AG08396 (cell line): ENCODE measurements at places on chromosomes 2 and 18.

- peak; percentile 8 for DNase-seq
Measured at GRCh38 chr2:14903709-14904374, 271.3 kb downstream of the LRATD1 start.

DNA sequence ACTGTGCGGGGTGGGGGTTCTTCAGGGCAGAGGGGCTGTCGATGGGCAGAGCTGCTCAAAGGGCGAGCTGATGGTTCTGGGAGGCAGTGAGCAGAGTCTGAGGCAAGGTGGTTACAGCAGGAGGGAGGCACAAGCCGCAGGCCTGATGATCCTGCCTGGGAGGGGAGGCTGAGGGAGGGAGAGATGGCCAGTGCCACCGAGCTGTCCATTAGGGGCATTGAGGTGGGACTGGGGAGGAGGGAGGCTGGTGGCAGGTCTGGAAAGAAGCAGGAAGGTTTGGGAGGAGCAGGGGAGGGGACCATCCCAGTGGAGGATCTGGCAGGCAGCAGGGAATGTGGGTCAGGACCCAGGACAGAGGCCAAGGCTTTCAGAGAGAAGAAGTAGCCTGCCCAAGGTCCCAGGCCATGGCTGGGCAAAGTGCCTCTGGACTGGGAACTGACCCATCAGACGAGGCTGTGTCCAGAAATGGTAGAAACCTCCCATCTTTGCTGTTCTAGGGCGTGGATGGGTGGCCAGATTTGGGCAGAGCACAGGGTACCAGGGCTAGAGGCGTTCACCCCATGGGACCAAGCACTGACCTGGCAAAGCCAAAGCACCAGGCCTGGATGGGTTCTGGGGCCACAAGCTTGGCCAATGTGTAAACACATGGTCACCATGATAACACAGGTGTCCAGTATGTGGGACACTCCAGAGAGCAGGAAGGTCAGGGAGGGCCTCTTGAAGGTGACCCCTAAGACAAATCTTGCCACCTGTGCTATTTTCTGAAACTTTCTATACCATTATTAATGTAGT, 55.5 kb downstream of the INHBB start:
- no peak for DNase-seq

DNA sequence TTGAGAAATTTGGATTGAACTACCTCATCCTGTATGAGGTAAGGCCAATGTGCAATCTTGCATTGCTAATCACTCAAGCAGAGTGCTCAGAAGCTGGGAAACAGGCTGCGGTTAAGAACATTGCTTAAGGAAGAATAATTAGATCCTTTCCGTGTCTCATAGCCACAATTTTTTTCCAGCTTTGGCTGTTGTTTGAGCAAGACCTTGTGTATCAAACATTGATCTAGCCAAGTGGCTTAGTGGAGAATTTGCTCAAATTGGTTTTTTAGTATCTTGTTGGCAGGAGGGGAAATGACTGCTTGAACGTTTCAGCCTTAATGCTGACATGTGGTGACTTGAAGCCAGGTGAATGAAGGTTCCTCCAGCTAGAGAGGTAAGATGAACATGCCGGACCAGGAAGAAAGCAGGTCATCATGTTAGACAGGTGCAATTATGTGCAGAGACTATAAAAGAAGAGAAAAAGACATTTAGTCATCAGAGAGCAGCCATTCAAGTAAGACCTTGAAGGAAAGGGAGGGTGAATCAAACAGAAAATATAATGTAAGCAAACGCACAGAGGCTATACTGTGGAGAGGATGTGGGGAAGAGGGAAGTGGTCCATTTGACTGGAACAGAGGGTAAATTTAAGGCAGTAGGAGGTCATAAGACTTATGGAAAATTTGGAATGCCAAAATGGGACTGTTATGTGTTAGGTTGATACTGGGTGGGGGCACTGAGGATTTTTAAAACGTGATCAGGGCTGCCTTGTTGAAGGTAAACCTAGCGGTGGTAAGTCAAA, 98.9 kb upstream of the CYP1B1 start:
- DNase-seq = peak; percentile 43

GRCh38 chr2:40439473-40439872, 12.4 kb downstream of the SLC8A1 start:
- DNase-seq = no peak

GRCh38 chr2:69375494-69376353, 11.3 kb downstream of the GFPT1 start:
- no peak for DNase-seq

DNA sequence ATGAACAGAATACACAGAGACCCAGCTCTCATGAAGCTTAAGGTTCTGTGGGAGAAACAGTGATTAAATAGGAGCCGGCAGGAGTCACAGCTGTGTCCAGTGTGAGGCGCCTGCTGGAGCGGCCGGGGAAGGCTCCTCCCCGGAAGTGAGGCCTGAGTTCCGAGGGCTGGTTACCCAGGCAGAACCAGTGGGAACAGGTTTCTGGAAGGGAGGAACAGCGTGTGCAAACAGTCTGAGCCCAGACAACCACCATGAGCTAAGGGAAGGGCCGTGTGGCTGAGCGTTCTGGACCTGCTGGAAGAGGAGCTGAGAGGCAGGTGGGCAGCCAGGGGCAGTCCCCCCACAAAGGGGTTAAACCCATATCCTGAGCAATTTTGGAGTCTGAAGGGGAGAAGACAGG, 26.0 kb upstream of the NPAS2 start:
- no peak for DNase-seq

DNA sequence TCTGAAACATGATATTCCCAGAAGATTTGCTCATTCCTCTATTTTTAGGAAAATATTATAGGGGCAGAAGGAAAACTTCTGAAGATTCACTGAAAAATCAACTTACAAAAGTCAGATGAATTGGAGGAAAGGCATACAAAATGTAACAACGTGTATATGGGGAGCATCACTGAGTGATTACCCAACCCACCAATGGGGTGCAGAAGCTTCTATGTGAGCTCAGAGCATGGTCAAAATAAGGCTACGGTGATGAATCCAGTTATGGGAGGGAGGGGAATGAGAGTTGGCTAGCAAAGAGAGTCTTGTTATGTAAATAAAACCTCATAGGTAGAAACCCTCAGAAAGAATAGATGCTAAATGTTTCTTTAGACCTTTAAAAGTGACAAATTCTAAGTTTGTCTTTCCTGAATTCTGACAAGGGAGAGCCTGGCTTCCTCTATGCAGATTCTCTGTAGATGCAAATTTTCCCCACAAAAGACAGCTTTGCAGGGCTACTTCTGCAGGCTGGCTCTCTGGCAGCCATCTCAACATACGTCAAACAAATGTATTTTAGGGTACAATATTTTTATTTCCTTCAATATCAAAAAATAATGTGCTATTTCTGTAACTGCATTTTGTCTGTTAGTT, 171.4 kb upstream of the NDUFV2 start:
- no peak for DNase-seq

DNA sequence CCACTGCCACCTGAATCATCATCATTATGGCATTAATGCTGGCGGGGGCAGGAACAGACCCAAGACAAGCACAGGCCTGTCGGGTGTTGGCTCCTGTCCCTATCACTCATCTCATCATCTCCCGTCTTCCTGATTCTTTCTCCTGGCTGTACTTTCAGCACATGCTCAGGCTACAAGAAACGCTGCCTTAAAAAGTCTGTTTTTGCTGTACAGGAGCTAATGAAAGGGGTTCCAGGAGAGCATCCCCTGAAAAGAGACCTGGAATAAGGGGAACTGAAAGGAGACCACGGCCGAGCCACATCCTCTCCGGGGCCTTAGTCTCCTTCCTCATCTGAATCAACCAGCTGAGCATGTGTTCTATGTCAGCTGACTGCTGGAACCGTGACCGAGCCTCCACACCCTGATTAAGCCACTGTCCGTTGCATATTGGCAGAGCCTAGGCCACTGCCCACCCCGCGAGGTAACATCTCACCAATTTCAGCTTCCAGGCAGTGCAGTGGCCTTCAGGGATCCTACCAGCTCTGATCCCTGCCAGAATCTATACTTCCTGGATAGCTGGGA, 62.6 kb downstream of the DNMT3A start:
- DNase-seq = peak; percentile 50

GRCh38 chr2:101133492-101134100, 17.6 kb downstream of the TBC1D8 start:
- DNase-seq = no peak

GRCh38 chr2:237625777-237626176, 1.6 kb upstream of the LRRFIP1 start:
- no peak for DNase-seq

DNA sequence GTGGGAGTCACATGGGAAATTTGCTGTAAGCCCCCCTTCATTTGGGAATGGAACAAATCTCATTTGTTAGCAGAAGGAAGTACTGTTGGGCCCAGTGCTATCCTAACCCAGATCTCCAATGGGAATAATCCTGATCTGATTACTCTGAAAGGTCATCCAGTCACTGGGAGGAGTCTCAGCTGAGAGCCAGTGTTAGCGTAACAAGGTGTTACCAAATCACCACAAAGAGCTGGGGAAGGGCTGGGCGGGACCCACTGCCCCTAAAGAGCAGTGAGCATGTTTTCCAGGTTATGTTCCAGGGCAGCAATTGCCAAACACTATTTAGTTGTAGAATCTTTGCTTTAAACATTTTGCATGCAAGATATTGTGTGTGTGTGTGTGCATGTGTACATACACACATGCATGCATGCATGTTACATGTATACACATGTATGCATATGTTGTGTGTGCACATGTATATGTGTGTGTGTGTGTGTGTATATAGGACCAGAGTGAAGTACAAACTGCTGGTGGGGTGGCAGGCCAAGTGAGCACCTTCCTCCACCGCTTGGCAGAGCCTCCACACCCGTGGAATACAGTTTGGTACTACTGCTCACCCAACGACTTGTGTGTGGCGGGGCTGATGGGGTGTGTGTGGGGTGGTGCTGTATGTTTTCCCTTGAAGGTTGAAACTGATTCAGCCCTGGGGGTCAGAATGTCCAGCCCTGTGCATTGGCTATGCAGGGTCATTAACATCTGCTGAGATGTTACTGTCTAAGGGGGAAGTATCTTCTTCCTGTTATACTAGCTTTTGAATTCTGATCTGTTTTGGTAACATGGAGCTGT, 15.2 kb downstream of the INPP5D start:
- DNase-seq = no peak

GRCh38 chr2:232250246-232251175, 128.0 kb upstream of the ALPP start:
- DNase-seq = no peak

DNA sequence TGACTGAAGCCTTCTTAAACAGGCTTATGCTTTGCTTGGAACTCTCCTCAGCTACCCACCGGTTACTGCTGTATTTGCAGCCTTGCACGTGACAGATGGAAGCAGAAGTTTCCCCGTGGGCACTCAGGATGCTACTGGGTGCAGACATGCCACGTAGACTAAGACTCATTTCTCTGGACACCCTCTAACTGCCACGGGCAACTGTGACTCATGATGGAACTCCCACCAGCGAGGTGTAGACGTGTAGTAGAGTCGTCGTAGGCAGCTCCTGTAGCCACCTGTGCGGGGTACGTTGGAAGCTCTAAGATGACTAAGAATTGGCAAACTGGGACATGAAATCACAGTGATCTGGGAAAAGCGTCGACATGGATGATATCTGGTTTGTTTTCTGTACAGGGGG, 27.5 kb downstream of the TSHZ1 start:
- DNase-seq = no peak

GRCh38 chr2:24228470-24228869, 53.6 kb downstream of the FAM228A start:
- no peak for DNase-seq

DNA sequence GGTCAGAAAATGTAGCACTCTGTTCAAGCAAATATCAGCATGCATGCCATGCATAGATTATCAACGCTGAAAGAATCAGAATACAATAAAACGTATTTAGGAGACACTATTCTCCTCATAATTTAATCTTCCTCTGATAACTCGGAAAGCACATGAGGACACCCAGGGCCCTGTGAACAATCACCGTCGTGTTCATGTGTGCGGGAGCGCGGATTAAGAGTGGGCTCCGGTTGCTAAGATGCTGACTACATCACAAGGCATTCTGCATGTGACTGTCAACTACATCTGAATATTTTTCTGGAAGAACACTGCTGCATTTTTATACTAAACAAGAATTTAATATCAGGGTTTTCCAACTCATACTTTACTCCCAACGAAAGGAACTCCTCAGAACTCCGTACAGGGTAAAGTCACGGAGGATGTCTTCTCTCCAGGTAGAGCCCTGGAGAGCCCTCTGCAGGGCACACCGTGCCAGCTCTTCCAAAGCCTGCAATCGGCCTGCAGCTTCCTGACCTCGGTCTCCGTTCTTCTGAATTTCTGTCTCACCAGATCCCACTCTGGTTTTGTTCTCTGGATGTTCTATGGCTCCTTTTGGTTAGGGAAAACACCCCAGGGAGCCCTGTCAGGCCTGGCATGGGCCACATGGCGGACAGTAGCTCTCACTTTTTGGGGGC, 59.6 kb downstream of the ZNF516 start:
- DNase-seq = no peak

DNA sequence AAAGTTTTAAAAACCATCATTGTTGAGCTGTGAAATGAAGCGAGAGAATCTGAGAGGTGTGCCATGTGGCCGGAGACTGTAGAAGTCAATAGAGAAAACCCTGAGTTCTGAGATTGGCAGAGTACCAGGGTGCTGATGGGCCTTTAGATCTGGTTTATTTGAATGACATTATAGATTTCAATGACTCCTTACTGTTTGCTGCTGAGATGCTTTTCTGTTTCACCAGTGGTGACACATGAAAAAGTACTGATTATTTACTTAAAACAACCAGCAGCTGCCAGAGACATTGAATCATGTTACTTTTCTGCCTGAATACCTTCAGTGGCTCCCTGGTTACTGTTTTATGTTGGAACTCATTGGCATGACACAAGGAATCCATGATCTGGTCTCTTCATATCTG, 602.7 kb upstream of the ZNF804A start:
- DNase-seq = no peak

DNA sequence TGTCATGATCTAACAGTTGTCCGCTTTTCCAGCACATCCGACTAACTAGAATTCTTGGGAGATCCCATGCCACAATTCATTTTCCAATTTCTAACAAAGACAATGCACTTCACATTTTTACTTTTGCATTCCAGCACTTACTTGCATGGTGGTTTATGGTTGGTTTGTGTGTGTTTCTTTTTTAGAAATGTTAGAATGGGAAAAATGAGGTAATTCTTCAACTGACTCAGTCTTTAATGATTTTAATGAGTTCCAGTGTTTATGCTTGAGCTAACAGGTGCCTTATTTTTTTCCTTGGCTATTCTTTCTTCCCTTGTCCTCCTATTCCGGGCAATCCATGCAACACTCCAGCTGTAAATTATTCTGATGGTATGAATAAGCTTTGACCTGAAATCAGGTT, 46.4 kb downstream of the SLC8A1 start:
- no peak for DNase-seq

GRCh38 chr2:149814901-149815300, 227.3 kb upstream of the MMADHC start:
- DNase-seq = no peak

GRCh38 chr2:15498554-15498953, 62.6 kb downstream of the NBAS start:
- no peak for DNase-seq

GRCh38 chr2:7674606-7675005, 757.4 kb downstream of the RNF144A start:
- DNase-seq = no peak

DNA sequence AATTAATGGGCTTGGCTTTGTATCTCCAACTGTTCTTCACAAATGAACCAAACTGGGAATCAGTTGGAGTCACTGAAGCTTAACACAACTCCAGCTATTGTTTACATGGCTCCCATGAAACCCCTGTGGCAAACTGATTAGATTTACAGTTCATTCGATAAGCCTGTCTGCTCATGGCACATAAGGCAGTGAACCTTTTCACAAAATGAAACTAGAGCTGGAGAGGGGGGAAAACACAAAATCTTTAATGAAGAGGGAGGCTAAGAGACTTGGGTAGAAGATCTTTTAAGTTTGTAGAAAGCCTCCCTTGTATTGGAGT, 11.6 kb upstream of the ITGA6 start:
- no peak for DNase-seq
